DND-41 (cell line): ENCODE measurements at places on chromosomes 11 and 22.
A peak's percentile ranks its signal among the peaks of the same experiment; 100 is the strongest.

DNA sequence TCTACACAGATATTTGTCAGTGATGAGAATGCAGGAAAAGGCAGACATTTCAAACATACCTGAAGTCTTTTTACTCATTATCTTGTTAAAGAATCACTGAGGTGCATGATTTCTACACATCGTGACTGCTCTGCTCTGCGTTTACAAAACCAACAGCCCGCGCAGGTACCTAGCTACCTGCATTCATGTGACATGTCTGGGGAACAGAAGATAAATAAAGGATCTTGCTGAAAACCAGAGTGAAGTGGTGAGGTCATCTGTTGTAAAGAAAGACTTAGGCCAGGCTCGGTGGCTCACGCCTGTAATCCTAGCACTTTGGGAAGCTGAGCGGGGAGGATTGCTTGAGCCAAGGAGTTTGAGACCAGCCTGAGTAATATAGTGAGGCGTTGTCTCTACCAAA lies 15.7 kb downstream of the ASPHD2 start:
- no peak for DNase-seq

- DNase-seq = no peak
These were observed 73.6 kb upstream of the SUSD2 start for GRCh38 chr22:24107661-24108060.

- DNase-seq = no peak
These were observed 1509.3 kb downstream of the FAM181B start for GRCh38 chr11:81224396-81224795.

- DNase-seq = no peak
These were observed 71.8 kb upstream of the TEAD1 start for GRCh38 chr11:12602421-12602820.

- DNase-seq = no peak
These were observed 11.7 kb upstream of the ANKRD42 start for GRCh38 chr11:83181815-83182214.

DNA sequence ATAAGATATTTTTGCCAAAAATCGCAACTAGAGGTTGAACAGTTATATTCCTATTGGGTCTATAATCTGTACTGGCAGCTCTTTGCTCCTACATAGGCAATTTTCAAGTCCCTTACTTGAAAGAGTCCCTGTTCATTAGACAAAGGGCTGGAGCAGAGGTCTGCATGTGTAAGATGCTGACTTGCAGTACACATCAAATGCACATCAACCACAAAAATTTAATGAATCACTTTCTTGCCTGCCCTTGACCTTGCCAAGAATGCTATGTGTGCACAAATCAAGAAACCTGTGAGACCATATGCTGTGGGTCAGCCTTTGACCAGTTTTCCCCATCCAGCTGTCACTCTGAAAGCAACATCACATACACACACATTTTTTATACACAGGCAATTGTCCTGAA lies 661.5 kb downstream of the LRRC4C start:
- DNase-seq = no peak

GRCh38 chr22:31530823-31531195 lies 34.5 kb downstream of the SFI1 start:
- no peak for DNase-seq

DNA sequence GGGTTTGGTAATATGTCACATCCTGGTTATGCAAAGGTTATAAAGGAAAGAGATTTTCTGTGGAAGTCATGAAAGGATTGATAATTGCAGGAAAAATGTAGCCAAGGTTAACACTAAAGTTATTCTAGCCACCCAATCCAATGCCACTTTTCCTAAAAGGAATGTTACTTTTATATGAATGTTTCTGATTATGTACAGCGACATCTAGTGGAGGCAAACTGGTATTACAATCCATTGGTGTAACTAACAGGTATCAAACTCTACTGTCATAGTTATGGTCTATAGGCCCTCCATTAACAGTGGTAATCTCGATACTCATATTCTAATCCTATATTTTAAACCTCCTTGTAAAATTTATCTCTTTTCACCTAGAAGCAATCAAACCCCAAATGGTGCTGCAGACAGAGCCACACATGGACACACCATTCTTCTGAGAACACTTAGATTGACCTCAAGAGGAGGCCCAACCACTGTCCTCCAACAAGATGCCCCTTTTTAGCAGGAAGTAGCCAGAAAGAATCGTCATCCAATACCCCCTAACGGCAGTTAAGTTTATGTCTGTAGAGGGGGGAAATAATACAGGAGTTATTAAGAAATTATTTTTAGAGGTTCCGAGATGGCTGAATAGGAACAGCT lies 74.9 kb upstream of the RAG2 start:
- DNase-seq = no peak

GRCh38 chr11:35177370-35177769 lies 38.4 kb downstream of the CD44 start:
- no peak for DNase-seq

DNA sequence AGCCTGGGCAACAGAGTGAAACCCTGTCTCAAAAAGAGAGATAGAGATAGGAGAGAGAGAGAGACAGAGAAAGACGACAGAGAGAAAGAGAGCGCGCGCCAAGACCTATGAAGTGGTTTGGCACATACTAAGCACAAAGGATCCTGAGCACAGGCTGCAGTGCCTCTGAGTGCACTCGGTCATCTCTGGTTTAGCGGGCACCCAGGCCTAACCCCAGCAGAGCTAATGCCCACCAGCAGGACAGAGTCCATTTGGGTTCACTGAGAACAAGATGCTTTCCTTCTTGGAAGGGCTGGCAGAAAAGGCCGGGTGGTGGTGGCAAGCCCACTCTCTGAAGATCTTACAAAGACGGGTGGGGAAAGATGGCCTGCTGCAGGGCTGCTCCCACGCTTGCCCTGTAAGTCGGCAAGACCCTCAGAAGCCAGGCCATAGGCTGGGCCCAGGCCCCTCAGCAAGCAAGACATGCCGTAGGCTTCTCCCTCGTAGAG lies 3.3 kb downstream of the SCARF2 start:
- no peak for DNase-seq

DNA sequence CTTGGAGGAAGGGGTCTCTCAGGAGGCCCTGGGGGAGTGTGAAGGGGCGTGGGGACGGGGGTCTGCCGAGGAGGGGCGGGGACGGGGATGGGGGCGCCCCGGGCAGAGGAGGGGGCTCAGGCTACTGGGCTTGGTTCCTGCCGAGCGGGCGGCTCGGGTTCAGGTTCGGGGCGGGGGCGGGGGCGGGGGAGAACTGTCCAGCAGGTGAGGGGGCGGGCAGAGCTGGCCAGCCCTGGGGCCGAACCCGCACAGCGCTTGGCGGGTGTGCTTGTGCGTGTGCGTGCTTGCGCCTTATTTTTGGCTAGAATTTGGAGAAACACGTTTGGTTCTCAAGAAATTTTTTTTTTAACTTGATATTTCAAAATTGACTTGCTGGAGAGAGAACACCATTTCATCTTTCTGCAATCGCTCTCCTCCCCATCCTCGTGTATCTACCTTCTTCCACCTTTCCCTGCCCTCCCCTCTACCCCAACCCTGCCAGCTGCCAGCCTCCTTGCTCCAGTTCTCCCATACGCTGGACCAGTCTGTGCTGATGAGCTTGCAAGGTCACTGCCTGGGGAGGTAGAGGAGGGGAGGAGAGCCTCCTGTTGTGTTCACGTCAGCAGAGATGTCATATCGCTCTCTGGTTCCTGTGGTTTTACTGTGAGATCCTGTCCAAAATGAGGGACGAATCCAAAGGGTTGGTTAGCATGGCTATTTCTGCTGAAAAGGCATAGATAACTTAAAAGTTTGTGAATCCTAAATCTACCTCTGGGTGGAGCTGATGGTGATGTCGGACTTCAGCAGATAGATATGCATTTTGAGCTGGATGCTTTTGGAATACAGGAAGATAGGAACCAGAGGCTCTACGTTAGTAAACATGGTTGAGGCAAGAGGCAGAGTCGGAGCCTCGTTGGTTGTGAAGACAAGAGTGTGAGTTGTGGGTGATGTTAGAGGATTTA lies 668 bp downstream of the MADD start:
- peak; percentile 33 for DNase-seq
